CD4-positive, alpha-beta T cell treated with Interleukin-1 beta for 1 hour (primary cell): ENCODE measurements at places on chromosomes 2 and 18.

DNA sequence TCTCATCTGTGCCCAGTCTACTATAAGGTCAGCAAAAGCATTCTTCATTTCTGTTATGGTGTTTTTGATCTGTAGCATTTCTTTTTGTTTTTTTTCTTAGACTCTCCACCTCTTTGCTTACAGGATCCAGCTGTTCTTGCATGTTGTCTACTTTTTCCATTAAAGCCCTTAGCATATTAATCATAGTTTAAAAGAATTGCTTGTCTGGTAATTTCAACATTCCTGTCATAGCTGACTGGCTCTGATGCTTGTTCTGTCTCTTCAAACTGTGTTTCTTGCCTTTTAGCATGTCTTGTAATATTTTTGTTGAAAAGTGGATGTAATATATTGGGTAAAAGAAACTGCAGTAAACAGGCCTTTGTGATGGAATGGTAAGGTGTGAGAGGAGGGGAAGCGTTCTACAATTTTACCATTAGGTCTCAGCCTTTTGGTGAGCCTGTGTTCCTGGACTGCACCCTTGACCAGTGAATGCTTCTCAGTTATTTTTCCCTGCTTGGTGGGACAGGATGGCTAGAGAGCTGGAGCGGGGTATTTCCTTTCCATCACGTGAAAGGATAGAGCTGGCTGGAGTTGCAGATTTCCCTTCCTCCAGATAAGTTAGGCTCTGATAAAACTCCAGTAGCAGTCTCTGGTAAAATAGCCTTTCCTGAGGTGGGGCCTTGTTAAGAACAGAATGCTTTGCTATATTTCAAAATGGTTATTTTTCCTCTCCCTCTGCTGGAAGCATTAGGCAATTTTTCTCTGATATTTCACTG, 65.4 kb downstream of the PLA2R1 start:
- no peak for DNase-seq

GRCh38 chr18:45063246-45064038, 382.8 kb downstream of the SETBP1 start:
- no peak for DNase-seq

DNA sequence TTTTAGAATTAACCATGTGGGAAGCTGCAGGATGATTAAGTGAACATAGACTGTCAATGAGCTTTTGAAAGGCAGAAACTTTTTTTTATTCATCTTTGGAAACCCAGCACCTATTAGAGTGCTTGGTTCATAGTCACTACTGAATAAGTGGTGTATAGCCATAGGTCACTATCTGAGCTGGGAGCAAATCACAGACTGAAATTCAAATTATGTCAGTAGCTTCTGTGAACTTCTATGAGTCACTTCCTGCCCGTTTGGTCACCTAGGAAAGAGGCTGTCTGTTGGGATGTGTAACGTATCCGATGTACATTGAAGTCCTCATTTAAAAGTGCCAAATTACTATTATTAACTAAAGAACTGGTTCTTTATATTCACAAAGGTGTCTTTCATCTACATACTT, 20.5 kb upstream of the SLC40A1 start:
- peak; percentile 10 for DNase-seq

DNA sequence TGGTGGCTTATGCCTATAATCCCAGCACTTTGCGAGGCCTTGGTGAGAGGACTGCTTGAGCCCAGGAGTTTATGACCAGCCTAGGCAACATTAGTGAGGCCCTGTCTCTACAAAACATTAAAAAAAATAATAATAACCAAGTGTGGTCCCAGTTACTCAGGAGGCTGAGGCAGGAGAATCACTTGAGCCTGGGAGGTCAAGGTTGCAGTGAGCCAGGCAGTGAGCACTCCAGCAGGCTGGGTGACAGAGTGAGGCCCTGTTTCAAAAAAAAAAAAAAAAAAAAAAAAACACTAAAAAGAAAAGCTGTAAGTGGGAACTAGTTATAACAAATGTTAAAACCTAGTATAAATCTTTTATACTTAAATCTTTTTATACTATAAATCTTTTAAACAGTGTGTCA, 146.2 kb upstream of the ITGA4 start:
- DNase-seq, result no peak

DNA sequence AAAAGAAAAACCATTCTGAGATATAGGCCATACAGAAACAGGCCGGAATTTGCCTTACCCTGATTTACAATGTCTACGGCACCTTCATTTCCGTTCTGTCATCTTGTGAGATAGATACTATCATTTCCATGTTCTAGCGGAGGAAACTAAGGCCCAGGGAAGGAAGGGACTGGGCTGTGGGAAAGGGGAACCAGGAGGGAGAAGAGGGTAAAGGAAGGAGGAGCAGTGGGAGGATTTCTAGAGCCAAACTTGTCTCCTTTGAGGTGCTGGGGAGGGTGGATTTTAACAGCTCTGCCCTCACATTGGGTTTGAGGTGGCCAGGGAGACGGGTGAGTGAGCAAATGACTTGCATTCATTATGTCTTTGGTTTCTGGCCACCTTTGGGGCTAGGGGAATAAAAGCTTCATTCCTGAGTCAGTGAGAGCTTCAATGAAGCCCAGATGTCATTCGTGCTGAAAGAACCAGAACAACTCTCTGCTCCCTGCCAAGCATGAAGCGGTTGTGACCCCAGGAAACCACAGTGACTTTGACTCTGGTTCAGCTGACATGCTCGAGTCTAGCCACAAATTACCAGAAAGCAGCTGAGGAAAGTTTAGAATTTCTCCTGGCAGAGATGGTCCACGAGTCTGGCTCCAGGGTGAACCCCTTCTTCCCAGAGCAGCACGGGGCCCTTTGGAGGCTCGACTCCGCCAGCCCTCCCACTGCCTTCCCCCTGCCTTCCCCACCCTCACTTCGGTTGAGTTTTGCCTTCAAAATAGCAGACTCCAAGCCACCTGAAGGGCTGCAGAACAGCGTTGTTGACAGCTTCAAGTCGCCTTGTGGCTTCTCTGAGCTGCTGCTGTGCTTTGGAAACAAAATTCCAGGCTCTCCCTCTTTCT, 3.8 kb downstream of the ACTG2 start:
- peak; percentile 10 for DNase-seq

- no peak for DNase-seq
Observed at GRCh38 chr18:51192026-51192425, 5.5 kb downstream of the MEX3C start.

- no peak for DNase-seq
Observed at GRCh38 chr2:223270548-223270947, 218.6 kb downstream of the KCNE4 start.

DNA sequence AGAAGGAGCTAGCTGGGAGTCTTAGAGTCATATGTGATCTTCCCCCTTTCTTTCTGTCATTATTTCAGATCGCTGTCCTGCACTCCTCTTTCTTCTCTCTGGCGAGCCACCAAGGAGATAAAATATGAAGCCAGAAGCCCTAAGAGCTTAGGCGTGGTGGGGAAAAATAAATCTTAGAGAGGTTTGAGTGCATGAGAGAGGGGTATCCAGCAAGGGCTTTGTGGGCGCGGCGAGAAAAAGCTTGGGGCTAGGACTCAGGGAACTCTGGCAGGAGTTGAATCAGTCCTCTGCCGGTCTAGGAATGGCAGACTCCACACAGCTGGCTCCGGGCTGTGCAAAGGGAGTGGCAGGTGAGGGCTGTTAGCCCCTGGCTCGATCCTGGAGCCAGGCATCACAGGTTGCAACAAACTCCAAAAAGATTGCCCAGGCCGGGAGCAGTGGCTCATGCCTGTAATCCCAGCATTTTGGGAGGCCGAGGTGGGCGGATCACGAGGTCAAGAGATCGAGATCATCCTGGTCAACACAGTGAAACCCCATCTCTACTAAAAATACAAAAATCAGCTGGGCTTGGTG, 20.1 kb upstream of the IGFBP5 start:
- no peak for DNase-seq

GRCh38 chr2:181750305-181750704, 70.0 kb upstream of the NEUROD1 start:
- DNase-seq, result no peak

- DNase-seq, result no peak
Observed at GRCh38 chr18:217532-218336, 50.1 kb downstream of the THOC1 start.

DNA sequence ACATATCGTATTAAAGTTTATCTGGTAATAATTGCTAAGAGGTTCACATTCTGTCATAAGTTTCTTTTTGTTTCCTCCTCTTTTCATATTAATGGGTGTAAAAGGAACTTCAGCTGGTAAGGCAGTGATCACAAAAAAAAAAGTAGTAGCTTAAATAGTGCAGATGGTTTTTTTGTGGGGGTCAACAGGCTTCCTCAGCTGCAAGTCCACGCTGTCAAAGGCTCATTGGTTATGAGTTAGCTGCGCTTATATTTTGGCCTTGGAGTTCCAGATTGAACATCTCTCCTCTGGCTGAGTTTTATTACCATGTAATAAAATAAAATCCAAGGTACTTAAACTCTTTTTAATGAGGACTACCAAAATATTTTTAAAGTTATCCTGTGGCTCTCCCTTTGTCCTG, 277.0 kb upstream of the ZEB2 start:
- DNase-seq, result no peak

DNA sequence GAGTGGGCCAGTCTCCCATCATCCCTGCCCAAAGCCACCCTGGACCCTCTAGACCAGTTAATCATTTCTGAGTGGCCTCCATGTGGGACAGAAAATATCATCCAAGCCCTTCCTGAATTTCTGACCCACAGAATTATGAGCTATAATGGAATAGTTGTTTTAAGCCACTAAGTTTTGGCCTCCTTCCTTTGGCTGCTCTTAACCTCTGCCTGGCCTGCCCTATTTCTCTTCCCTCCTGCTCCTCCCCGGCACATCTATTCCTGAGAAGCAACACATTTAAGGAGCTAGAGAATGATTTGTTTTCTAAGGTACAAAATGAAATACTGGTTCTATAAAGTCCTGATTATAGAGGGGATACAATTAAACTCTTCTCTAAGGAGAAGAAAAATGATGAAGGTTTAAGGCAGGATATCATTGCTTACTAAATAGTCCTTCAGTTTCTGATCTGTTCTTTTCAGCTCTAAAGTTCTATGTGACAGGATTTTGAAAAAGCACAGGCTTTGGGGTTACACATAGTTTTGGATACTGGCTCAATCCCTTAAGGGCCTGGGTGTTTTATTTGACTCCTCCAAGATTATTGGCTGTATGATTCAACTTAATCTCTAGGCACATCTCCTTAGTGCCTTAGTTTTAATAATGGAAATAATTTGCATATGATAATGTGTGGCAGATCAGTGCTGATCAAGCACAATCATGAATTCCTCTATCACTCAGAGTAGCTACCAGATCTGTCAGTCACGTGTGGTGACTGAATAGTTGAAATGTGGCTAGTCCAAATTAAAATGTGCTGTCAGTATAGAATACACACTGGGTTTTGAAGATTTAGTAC, 240.3 kb downstream of the VAPA start:
- DNase-seq, result no peak

DNA sequence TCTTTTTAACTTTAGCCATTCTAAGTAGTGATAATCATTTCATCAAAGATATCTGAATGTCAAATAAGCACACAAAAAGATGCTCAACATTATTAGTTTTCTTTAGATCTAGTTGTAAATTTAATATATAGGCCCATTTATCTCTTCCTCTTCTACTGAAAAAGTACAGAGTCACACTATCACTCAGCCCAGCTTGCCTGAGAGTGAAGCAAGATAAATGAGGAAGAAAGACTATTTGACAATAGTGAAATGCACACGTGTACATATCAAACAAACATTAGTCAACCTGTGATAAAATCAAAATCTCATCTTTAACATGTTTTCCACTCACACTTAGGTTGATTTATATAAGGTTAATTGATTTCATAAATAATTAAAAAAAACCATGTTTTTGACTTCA, 83.5 kb upstream of the CCDC195 start:
- no peak for DNase-seq

- DNase-seq, result no peak
Observed at GRCh38 chr2:223894009-223894408, 51.1 kb downstream of the WDFY1 start.

GRCh38 chr18:39350945-39351344, 1785.3 kb upstream of the CELF4 start:
- no peak for DNase-seq

DNA sequence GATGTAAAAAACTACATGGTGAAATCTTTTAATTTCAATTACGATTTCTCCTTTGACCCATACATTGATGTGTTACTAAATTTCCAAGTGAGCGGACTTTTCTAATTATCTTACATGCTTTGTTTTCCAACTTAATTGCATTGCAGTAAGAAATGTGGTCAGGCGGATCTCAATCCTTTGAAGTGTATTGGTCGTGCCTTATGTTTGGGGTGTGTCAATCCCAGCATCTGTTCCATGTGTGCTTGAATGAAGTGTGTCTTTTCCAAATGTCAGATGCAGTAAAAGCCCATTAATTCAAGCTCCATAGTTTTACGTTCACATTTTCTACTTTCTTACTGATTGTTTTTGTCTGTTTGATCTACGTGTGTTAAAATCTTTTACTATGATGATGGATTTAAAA, 113.1 kb downstream of the UXS1 start:
- DNase-seq, result no peak

DNA sequence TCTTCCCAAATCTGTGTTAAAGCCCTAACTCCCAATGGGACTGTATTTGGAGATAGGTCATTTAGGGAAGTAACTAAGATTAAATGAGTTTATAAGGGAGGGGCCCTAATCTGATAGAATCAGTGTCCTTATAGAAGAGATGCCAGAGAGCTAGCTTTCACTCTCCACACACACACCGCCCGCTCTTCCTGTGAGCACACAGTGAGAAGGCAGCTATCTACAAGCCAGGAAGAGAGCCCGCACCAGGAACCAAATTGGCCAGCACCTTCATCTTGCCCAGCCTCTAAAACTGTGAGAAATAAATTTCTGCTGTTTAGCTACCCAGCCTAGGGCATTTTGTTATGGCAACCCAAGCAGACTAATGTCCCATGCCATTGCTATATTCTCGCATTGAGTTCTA, 125.2 kb downstream of the RTN4 start:
- no peak for DNase-seq

GRCh38 chr2:231221761-231222160, 23.3 kb downstream of the ARMC9 start:
- no peak for DNase-seq

GRCh38 chr2:148876595-148877402, 1.8 kb downstream of the KIF5C start:
- peak; percentile 69 for DNase-seq

DNA sequence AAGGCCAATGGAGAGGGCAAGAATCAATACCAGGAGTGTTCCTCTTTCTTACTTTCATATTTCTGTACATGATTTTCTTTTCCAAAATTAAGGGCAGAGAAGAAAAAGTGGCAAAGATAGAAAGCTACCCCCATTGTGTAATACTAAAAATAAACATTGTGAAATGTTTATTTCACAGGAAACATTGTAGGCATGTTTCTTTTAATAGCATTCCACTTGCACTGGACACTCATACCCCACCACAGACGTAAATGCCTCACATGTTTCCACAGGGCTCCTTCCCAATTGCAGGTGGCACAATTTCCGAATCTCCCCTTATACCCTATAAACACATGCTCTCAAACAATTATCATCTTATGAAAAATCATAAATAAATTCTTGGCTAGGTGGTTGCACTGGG, 645.1 kb upstream of the SETBP1 start:
- DNase-seq, result no peak

DNA sequence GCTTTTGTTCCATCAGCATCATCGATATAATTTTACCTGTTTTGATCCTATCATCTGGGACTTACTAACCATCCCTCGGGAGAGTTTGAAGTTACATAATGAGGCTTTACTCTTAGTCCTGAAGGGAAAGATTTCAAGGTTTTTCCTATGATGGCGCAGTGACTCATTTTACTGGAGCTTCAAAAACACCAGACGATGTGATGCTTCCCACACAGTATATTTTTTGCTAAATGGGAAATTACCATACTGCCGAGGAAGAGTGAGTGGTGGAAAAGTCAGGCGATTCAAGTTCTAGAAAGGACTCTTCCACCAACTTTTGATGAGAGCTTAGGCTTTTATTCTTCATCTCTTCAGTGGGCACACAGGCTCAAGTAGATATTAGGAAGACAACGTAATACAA, 44.6 kb upstream of the GCG start:
- no peak for DNase-seq
